Putamen (tissue), 1 donor: ENCODE measurements at places on chromosomes 3 and 15.

DNA sequence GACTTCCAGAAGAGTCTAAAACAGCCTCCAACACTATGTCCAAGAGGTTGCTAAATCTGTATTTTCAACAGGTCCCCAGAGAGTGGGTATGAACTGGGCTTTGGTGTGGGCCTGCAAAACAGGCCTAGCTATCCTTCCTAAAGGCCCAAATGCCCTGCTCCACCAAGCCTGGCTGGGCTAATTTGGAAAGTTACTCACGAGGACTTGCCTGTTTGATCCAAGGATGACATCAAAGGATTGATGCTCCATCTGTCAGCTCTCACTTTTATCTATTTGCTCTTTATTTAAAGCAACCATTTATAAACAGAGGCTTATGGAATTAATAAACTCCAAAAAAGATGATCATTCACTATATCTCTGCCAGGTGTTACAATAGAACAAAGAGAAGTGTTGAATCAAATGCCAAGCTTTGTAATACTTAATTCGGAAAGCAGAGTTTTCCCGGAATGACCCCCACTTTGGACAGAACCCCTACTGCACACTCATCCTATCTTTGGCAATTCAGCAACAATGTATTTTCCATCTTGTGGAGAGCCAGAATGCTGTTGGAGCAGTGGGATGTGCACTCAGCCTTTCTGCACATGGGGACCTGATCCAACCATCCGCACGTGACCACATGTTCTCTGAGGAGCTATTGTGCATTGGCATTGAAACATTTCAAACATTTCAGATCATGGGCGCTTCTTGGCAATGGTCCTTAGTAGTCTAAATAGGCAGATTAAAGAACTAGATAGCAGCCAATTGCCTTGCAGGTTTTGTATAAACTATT lies 163.3 kb upstream of the THBS1 start:
- no peak for DNase-seq

DNA sequence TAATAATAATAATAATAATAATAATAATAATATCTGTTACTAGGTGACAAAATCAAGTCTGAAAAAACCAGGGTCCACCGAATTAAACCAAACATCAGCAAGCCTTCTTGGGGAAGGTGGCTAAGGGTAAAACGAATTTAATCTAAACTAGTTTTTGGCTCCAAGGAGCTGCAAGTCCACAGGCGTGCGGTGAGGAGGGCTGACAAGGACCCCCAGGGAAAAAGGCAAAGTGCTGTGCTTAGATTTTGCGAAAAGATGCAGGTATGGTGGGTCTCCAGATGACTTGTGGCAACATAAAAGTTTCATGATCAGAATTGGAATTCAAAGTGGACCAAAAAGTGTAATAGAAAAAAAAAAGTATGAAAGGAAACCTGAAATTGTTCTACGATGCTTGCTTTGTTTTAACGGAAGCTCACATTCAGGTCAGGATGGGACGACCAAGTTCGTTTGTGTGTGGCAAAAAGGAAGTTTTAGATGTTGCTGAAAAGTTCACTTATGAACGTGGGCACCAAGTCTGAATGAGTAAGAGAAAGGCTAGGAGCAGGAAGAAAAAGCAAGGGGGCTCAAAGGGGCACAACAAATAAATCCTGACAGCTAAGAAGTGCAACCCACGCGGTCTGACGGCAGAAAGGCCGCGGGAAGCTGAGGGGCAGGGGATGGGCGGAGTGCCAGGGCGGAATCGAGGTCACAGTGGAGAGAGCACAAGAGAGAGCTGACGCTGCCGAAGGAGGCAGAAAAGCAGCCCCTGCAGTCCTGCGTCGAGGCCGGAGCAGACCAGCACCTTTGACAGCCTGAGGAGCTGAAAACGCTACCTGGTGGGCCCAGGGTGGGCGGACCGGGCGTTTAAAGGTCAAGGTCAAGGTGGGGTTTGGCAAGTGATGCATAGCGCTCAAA lies 1.1 kb downstream of the WDR82 start:
- peak; percentile 43 for DNase-seq

DNA sequence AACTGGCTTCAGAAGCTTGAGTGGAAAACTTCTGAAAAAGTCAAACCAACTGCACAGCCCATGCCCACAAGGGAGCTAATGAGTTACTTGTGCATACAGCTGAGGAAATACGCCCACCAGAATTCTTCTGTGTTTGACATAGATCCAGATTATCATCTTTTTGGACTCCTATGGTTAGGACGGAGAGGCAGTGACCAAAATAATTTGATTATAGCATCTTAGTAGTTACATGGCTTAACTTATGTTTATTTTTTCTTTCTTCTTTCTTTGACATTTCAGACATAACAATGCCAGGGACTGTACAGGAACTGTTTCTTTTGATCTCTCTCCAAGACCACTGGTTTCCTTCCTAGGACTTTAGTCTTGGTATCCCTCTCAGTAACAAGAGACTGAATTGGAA lies 246.1 kb upstream of the RASGRP1 start:
- DNase-seq: no peak

GRCh38 chr15:93219859-93220420 lies 130.9 kb upstream of the RGMA start:
- DNase-seq: no peak

DNA sequence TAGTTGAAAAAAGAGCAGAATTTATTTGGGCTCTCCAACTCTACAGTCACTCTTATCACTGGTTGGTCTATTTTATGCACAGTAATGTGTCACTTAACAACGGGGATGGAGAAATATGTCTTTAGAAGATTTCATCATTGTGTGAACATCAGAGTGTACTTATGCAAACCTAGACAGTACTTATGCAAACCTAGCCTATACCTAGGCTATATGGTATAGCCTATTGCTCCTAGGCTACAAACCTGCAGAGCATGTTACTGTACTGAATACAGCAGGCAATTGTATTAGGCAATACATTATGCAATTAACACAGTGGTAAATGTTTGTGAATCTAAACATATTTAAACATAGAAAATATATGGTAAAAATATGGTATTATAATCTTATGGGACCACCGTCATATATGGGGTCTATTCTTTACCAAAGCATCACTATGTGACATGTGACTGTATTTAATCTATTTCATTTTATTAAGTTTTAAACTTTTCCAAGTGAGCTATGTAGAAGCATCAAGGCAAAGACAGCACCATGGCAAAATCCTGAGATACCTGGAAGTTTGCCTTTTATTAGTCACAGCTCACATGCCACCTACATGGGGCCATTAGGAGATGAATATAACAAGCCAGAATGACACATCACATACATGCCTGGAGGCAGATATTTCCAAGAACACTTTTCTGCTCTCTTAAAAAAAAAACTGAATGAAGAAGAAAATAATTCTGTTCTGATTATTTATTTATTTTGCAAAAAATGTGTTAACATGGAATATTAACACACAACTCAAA lies 537.4 kb downstream of the TUSC7 start:
- DNase-seq: no peak

DNA sequence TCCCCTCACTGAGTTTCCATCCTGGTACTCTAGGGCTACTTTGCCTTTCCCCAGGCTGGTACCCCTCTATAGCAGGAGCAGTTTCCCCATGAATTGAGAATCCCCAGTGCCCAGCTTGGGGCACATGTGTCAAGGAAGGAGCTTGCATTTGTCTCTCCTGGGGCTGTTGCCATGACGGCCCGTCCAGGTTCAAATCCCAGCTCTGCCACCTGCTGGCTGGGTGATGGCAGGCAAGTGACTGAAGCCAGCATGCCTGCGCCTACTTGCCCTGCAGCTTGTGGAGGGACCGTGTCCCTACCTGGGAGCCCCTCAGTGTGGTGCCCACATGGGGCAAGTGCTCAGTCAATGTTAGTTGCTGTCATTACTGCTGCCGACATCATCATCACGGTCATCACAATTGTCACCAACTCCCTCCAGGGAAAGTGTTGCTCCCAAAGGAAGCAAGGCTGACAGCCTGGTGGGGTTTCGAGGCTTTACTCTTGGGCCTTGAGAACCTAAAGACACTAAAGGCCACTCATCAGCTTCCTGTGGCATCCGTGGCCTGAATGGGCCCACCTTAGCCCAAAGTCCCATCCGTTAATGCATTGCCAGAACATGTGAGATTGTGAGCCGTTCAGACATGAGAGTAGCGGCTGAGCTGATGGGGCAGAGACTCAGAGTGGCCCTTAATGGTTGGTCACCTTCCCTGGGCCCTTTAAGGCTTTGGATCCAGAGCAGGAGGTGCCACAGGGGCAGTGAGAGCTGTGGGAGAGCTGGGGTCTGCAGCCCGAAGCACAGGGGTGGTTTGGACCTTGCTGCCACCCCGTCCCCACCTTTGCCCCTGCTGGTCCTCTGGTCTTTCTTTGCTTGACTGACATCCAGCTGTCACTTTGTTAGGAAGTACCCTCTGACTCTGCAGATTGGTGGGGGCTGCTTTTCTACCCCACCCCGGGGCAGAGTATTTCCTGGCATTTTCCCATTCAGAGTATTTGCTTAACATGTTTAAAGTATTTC lies 144.4 kb downstream of the DNAJB8 start:
- DNase-seq: no peak

GRCh38 chr15:98643115-98643514 lies 5.2 kb upstream of the IGF1R start:
- no peak for DNase-seq

GRCh38 chr3:35659768-35660167 lies 20.4 kb downstream of the ARPP21 start:
- DNase-seq: no peak

DNA sequence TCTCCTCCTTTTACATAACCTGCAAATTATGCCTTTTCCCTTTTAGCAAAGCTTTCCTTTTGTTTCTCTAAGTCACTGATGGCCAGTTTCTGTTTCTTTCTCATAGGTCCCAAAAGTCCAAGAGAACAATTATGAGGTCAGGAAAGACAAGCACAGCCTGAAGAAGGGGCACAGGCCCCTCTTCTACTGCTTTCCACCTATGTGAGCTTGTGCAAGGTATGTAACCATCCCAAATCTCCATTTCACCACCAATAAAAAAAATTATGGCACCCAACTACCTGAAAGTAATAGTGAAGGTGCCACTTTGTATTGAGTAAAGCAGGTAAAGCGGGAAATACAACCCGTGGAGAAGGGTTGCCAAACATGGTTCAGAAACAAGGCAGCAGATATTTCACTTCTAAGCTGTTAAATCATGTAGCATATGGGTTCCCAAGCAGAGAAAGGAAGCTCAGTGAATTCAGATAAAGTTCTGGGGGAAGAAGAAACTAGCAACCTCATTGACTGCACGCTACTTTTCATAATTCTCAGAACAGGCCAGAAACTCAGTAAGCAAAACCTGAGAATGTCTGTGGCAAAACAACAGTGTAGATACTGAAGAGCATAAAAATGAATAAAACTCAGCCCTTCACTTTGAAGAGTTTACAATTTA lies 4.2 kb downstream of the PLOD2 start:
- DNase-seq: no peak

DNA sequence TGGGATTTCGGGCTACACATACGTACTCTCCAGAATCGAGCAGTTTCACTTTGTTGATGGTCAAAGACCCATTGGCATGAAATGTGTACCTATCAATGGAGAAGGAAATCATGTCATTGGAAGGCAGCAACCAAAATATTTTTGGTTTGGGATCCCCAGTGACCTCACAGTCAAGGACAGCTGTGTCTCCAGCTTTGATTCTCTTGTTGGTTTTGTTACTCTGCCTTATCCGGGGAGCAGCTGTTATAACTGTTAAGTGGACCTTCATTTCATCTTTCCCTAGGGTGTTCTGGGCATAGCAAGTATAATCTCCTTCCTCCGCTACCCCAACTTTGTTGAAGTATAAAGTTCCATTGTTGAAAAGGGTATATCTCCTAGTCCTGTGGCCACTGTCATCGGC lies 23.0 kb downstream of the IGSF10 start:
- no peak for DNase-seq

GRCh38 chr3:170043506-170043905 lies 5.7 kb downstream of the GPR160 start:
- no peak for DNase-seq

GRCh38 chr3:186123012-186123411 lies 14.1 kb upstream of the ETV5 start:
- no peak for DNase-seq

GRCh38 chr15:68418611-68419161 lies 13.3 kb downstream of the ITGA11 start:
- no peak for DNase-seq

DNA sequence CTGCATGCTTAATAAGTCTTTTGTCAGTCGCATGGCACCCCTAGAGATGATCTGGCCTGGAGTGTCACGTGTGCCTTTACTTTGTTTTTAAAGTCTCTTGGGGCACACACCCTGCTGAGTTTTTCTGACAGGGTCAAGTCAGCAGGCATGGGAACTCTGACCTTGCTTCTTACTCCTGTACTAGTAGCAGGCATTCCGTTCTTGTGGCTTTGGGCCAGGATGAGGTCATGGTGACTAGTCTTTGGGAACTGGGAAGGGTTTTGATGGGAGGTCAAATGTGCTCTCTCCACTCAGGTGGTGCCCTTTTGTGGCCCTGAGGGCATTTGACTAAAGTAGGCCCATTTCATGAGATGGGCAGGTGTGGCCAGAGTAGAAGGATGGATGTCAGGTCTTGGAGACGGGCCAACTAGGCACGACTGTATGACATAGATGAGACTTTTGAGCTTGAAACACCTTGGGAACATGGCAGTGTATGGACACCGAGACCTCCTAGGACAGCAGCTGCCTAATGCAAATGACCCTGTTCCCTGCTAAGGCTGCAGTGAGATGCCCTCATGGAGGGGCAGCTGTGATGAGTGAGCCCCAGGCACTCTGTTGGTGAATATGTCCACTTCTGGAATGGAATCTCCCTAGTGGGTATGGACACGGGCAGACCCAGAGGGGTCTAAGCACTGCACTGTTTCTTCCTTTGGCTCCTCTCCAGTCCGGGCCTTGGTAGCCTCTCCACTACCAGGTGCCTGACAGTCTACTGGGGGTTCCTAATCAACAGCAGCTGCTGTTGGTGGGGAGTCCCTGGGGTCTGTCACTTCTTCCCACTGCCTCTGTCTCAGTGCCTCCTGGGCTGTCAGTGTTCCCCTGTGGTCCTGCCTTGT lies 16.4 kb downstream of the SRPRB start:
- DNase-seq: peak; percentile 17

DNA sequence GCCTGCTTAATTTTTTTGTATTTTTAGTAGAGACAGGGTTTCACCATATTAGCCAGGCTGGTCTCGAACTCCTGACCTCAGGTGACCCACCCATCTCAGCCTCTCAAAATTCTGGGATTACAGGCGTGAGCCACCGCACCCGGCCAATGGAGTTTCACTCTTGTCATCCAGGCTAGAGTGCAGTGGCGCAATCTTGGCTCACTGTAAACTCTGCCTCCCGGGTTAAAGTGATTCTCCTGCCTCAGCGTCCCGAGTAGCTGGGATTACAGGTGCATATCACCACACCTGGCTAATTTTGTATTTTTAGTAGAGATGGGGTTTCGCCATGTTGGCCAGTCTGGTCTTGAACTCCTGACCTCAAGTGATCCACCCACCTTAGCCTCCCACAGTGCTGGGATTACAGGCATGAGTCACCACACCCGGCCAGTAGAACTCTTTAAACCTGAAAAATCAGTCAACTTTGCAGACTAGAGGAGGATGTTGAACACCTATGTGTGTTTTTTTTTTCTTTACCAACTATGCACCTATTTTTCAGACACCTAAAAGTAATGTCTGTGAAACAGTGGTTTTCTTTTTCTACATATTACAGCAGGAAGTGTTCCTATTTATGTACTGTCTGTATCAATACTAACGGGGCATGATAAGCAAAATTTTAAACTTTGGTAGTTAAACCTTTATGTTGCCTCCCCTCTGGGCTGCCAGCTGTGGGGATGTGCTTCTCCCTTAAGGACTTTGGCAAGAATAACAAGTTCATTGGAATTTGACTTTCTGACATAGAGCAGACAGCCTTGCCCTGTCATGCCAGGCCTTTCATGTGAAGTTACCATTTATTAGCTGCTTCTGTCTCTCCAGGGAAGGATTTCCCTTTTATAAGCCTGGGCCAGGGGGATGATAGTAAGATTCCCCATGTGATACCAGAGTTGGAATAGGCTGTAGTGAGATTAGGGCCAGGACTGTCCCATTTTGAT lies 8.1 kb downstream of the ARIH2 start:
- DNase-seq: no peak
